ENCODE measurements at places on chromosomes 16 and 17.
A peak's percentile ranks its signal among the peaks of the same experiment; 100 is the strongest.

GRCh38 chr16:56935201-56935600, 3.3 kb downstream of the HERPUD1 start:
- no peak for DNase-seq

- DNase-seq = peak; percentile 41
Observed at GRCh38 chr16:4693956-4694641, 737 bp downstream of the NUDT16L1 start.

GRCh38 chr16:23753908-23754593, 775 bp upstream of the CHP2 start:
- no peak for DNase-seq

- no peak for DNase-seq
Observed at GRCh38 chr17:45018514-45018847, 33.0 kb downstream of the DCAKD start.

DNA sequence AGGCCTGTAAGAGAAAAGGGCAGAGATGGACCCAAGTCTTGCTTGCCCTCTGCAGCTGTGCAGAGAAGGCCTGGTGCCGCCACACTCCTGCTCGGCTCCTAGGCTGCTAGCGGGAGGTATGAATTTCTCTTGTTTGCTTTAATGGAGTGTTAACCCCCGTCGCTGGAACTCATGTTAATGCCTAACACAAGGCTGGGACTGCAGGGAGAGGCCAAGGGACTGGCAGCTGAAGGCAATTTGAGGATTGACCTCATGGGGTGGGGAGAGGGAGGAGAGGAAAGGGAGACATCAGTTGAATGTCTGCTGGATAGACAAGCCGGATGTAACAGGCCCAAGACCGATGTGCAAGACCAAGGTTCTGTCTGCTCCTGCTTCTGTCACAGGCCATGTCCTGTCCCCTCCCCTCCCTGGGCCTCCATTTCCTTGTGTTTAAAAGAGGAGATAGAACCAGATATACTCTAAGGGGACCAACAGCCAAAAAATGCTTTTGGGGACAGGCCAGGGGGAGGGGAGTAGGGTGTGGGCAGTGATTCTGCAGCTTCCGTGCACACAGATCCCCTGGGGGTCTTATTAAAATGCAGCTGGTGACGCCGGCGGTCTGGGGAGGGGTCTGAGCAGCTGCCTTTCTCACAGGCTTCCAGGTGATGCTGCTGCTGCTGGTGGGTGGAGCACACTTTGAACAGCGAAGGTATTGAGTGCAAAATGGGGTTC, 46.7 kb upstream of the TBX2 start:
- DNase-seq = no peak

GRCh38 chr17:29918922-29919856, 10.8 kb downstream of the SSH2 start:
- DNase-seq = no peak

- no peak for DNase-seq
Observed at GRCh38 chr16:28882551-28883160, 4.4 kb downstream of the ATP2A1 start.

DNA sequence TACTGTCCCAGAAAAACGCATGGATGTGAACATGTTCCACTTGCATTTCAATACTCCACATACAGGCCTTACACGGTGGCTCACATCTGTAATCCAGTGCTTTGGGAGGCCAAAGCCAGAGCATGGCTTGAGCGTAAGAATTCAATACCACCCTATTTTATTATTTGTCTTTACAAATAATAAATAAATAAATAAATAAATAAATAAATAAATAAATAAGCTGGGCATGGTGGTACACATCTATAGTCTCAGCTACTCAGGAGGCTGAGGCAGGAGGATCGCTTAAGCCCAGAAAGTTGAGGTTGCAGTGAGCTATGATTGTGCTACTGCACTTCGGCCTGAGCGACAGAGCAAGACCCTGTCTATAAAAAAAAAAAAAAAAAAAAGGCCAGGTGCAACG, 53.9 kb downstream of the PLXDC1 start:
- DNase-seq = no peak

DNA sequence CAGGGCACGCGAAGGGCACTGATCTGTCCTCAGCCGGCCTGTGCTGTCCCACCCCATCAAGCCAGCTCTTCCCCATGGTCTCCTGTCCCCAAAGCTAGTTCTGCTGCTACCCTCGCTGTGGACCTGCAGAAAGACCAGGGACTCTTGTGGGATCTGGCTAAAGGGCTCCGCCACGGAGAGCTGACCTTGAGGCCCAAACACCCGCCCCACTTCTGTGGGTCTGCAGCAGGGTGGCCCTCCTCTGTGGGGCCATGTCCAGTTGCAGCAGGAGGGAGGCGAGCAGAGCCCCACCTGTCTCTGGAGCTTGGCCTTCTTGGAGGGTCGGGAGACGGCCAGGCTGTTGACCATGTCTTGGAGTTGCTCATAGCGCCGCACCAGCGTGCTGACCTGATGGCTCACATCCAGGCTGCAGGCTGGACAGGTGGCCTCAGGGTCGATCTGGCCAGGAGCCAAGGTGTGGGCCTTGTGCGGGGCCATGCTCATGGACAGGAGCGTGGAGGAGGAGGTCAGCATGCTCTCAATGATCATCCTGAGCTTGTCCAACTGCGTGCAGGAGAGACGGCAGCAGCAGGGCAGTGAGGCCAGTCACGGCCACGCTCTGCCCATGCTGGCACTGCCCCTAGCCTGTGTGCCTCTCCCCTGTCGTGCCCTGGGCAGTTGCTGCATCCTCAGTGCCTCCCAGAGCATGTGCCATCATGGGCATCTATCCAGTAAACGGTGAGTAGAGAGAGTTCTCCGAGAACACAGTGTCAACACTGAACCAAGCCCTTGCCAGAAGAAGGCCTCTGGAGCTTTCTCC, 16.6 kb downstream of the UBALD2 start:
- no peak for DNase-seq

GRCh38 chr17:17147821-17148220, 58.3 kb downstream of the PLD6 start:
- no peak for DNase-seq

DNA sequence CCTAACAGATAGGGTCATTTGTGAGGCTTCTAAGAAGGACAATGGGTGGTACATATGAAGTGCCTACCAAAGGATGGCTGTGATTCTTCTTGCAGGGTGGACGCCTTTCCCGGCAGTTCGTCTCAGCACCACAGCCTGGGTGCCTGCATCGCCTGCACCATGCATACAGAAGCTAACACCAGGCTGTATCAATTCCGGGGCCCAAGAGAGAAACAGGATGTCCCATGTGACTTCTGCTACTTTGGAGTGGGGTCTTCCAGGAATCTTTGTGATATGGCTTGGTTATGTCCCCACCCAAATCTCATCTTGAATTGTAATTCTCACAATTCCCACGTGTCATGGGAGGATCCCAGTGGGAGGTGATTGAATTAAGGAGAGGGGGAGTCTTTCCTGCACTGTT, 251.6 kb upstream of the TNRC6C start:
- no peak for DNase-seq

DNA sequence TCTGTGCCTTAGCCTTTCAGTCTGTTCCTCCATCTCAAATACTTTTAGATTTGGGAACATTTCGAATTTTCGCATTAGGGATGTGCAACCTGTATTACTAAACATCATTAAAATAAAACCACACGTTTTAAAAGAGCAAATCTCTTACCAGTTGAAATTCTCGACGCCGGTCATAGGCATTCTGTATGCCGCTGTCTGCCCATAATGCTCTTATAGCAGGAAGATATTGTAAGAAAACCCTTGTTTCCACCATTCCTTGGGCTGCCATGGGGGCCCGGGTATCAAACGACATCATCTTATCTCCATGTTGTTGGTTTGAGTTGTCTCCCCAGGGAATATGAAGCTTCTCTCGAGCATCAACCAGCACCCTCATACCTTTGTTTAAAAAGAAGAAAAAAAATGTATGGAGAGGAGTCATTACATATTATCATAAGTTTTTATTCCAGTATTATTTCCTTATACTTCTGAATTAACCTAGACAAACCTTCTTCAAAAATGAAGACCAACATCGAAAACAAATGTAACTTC, 3.1 kb downstream of the GNA13 start:
- no peak for DNase-seq

- no peak for DNase-seq
Observed at GRCh38 chr16:82699711-82700495, 73.1 kb downstream of the CDH13 start.

DNA sequence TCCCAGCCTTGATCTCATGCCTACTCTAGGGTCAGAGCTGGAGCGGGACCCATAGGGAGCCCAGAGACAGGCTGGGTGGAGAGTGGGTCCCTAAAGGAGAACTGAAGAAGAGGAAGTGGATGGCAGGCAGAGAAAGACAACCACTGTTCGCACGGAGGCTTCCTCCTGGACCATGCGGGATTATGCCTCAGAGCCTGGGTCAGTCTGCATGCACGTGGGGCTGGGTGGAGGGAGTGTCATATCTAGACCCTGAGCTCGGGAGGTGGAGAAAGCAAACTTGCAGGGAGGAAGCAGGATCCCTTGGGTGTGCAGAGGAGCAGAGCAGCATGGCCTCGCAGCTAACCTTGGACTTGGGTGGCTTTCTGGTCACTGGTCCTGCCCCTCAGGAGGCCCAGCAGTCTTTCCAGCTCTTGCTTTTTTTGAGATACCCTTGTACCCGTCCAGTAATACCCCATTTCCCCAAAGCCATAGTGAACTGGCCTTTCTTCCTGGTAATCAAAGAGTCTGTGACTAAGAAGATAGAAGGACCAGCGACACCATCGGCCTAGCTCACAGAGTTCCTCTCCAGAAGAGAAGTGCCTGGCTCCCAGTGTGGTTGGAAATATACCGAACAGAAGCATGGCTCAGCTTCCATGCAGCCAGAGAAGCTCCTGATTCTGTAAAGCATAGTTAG, 344.2 kb downstream of the CPPED1 start:
- DNase-seq = no peak

DNA sequence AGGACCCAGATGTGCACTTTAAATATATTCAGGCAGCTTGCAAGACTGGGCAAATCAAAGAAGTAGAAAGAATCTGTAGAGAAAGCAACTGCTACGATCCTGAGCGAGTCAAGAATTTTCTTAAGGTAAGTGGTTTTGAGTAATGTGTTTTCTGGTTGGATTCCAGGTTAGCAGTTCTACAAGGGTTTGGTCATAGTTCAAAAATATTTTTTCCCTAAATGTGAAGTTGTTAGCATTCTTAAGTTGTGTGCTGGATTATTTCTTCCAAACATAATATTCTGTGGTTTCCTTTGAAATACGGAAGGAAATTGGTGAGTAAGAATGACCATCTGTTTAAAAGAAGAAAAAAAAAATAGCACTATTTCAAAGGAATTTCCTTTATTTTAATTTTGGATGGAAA, 38.4 kb downstream of the PTRH2 start:
- no peak for DNase-seq

GRCh38 chr16:610513-611381, 20.0 kb upstream of the WFIKKN1 start:
- DNase-seq = peak; percentile 41

GRCh38 chr17:32496395-32497073, 9.7 kb downstream of the CDK5R1 start:
- no peak for DNase-seq

- no peak for DNase-seq
Observed at GRCh38 chr17:59018019-59018418, 88.7 kb downstream of the TRIM37 start.
